ENCODE measurements at places on chromosomes 16 and 17.
A peak's percentile ranks its signal among the peaks of the same experiment; 100 is the strongest.

DNA sequence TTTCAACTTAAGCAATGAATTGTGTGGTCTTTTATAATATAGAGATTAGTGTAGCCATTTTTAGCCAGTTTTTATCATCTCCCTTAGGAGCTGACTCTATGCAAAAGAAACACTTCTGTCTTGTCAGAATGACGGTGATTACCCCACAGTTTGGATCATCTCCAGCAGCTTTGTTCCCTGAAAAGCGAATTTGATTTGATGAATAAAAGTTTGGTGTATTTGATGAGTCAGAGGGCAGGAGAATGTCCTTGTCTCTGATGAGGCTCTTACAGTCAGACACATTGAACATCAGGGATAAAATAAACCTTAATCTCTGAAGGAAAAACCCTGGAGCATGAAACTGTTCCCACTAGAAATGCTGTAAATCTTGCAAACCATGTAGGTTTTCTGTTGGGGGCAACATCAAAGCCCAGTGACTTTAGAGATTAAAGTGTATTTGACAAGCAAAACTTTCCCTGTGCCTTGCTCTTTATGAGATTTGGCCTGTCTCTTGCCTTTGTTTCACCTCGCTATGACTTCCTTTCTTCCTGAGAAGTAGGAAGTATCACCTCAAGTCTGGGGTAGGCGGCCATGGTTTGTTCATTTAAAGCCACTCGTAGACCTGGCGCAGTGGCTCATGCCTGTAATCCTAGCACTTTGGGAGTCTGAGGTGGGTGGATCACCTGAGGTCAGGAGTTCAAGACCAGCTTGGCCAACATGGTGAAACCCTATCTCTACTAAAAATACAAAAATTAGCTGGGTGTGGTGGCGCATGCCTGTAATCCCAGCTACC, 209.3 kb downstream of the FTO start:
- peak; percentile 29 for DNase-seq

GRCh38 chr16:3874242-3874641, 6.3 kb downstream of the CREBBP start:
- DNase-seq, result no peak

DNA sequence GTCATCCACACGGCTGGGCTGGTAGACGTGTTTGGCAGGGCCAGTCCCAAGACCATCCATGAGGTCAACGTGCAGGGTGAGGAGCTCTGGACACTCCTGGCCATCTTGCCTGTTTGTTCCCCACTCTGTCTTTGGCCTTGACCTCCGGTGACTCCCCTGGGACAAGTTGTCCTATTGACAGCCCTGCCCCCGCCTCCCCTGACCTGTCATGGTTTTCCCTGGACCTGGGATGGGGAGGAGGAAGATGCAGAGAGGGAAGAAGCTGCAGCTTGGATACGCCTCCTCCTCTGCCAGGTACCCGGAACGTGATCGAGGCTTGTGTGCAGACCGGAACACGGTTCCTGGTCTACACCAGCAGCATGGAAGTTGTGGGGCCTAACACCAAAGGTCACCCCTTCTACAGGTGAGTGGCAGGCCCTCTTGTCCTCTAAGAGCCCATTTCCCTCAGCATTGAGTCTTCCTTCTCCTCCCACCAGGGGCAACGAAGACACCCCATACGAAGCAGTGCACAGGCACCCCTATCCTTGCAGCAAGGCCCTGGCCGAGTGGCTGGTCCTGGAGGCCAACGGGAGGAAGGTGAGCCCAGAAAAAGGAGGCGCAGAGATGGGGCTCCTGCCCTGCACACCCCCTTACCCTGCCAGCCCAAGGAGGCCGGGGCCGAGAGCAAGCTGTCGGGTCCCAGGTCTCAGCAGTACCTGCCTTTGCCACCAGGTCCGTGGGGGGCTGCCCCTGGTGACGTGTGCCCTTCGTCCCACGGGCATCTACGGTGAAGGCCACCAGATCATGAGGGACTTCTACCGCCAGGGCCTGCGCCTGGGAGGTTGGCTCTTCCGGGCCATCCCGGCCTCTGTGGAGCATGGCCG, 1.4 kb downstream of the HSD3B7 start:
- no peak for DNase-seq

DNA sequence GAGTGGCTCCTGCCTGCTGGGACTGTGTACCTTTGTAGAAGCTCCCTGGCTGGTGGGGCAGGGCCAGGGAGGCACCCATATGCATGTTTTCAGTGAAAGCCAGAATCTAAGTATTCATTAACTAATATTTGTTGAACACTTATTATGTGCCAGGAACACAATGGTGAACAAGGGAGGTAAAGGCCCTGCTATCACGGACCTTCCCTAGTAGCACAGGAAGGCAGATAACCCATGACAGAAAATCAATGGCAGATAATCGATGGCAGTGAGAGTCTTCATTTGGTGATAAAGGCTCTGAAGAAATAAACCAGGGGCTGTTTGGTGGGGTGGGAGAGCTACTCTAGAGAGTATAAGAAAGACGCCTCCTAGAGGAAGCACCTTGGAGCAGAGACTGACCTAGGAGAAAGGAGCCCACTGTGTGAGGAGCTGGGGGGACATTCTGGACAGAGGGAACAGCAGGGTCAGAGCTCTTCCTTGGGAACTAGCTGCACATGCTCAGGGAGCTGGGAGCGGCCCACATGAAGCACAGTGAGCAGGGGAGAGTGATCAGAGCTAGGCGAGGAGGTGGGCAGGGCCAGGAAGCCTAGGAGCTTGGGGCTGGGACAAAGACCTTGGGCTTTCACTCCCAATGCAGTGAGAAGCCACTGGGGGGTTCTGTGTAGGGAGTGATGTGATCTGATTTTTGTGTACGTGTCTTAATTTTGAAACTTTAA, 78.5 kb downstream of the SPECC1 start:
- DNase-seq, result no peak

DNA sequence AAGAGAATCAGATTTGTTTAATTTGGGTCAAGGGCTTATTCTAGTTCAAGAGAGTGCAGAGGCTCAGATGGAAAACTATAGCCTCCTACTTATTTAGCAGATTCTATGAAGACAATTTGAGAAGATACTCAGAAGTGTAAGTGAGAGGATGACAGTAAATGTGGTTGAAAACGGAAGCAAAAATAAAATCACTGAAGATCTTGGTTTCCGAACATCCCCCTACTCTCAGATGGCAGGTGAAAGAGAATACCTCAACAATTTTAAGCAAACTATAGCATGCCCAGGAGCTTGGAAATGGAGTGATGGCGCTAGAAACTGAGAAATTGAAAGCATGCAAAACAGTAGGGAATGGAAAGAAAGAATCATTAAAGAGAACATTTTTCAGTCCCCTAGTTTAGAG, 705.5 kb upstream of the CDH8 start:
- no peak for DNase-seq

DNA sequence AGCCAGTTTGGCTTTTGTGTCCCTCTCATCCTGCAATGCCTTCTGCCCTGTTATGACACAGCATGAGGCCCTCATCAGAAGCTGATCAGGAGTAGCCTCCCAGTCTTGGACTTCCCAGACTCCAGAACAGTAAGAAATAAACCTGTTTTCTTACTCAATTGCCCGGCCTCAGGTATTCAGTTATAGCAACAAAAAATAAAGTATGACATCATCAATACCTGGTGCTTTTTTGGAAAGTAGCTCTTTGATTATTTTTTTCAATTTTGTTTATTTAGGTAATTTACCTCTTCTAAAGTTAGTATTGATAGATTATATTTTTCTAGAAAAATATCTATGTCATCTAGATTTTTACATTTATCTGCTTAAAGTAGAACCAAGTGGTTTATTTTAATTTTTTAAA, 112.8 kb upstream of the CES5A start:
- no peak for DNase-seq

GRCh38 chr16:1501630-1502029, 8.5 kb downstream of the TELO2 start:
- no peak for DNase-seq

DNA sequence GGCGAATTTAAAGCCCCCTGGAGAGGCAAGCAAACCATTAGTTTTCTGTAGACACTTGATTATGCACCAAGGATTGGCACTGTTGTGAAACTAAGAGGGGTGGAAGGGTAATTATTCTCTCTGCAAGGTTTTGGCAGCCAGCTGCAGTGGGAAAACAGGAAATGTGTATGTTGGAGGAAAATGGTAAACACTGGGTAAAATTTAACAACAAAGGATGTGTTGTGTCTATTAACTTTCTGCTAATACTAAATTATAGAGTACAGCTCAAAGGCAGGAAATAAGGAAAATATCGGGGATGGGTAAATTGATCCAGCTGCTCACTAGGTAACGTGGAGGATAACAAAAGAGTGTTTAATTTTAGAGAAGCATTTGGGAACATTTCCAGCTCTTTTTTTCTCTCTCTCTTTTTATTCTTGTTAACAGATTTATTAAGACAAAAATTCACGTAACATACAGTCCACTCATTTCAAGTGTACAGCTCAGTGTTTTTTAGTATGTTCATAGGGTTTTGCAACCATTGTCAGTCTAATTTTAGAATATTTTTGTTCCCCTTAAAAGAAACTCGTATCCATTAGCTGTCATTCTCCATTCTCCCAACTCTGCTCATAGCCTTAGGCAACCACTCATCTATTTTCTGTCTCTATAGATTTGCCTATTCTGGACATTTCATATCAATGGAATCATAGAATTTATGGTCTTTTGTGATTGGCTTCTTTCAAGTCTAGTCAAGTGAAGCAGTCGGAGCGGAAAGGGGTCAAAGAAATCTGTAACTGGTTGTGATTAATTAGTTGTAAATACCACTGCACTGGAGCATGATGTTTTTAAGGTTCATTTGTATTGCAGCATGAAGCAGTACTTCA, 41.8 kb downstream of the TANGO6 start:
- DNase-seq, result no peak

DNA sequence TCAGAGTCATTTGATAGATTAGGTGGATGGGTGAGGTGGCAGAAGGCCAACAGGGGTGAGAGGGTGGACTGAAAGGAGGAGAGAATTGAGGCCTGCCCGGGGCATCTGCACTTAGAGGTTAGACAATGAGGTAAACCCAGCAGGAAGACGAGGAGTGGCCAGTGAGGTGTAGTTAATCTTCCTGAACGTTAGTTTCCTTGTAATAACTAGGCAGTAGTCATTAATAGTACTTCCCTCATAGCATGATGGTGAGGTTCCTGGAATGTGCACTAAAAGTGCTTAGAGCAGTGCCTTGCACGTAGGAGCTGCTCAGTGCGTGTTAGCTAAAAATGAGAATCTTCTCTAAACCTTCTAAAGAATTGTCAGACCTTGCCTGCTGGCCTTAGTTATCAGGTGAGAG, 13.5 kb upstream of the KSR1 start:
- no peak for DNase-seq

- no peak for DNase-seq
These were observed 35.3 kb downstream of the SOCS3 start for GRCh38 chr17:78324391-78325075.

DNA sequence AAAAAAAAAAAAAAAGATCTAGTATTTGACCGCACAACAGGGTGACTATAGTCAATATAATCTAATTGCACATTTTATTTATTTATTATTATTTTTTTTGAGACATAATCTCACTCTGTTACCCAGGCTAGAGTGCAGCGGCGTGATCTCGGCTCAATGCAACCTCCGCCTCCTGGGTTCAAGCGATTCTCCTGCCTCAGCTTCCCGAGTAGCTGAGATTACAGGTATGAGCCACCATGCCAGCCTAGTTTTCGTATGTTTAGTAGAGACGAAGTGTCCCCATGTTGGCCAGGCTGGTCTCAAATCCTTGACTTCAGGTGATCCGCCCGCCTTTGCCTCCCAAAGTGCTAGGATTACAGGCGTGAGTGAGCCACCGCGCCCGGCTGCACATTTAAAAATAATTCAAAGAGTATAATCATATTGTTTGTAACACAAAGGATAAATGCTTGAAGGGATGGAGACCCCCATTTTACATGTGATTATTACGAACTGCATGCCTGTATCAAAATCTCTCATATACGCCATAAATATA, 794 bp downstream of the ANKS3 start:
- no peak for DNase-seq

- DNase-seq, result peak; percentile 91
These were observed 253.3 kb downstream of the SOX9 start for GRCh38 chr17:72373910-72374741.

GRCh38 chr16:74290356-74290755, 6.3 kb upstream of the PSMD7 start:
- no peak for DNase-seq

DNA sequence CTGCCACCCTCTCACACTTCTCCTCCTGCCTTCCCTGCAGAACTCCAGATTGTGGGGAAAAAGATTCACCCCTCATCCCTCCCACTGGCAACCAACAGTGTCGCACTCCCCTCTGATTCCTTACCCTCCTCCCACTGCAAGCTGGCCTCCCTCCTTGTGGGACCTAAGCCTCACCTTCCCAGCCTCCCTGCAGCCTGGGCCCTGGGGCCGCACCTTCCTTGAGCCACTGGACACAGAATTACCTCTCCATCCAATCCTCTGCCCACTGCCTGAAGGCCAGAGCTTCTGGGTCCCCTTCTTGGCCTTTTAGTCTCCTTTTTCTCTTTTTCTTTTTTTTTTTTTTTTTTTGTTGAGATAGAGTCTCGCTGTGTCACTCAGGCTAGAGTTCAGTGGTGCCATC, 33.9 kb downstream of the NGFR start:
- DNase-seq, result no peak

DNA sequence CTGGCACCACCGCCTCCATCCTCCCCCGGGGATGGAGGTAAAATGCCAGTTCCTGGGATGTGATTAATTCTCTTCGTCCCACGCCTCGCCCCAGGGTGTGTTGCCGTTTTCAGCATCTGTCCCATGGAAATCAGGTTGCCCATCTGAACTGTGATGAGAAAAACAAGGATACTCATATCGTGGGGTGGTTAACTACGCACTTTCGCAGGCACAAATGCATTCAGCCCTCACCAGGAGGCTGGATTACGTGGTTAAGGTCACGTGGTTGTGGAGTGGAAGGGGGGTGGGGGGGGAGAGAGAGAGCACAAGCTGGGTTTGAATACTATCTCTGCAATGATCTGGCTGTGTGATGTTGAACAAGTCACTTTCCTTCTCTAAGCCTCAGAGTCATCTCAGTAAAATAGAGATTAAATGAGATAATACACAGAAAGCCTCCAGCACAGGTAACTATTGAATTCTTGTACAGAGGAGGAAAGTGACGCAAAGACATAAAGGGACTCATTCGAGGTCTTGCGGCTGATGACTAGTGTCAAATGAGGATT, 74.7 kb downstream of the BMERB1 start:
- peak; percentile 66 for DNase-seq

GRCh38 chr16:23408823-23409298, 44.1 kb downstream of the COG7 start:
- DNase-seq, result peak; percentile 11

Measured in RCC 7860 (cell line).